Hematopoietic multipotent progenitor cell (in vitro differentiated cells): ENCODE measurements at places on chromosomes 16 and 17. TPM values are rescaled to one million over a fixed set of nuclear protein-coding genes. Genes with fewer than 3 reads are reported as not detected.

SCIMP gene
- 0.54 TPM for total RNA-seq

STAC2 gene
- total RNA-seq = not detected

NPIPB6 gene
- total RNA-seq = 1.1 TPM

RBL2 gene
- total RNA-seq = 32.9 TPM

ZPBP2 gene
- total RNA-seq = not detected

CD300E gene
- total RNA-seq = 0.54 TPM

CHP2 gene
- total RNA-seq = not detected

KRTAP1-5 gene
- total RNA-seq = not detected

MYH8 gene
- not detected for total RNA-seq

TIMP2 gene
- total RNA-seq = 29.6 TPM

SLC5A11 gene
- under 0.01 TPM for total RNA-seq

TTYH2 gene
- 13.5 TPM for total RNA-seq

TBC1D3K gene
- total RNA-seq = not detected

ATP1B2 gene
- total RNA-seq = not detected

CDRT15L2 gene
- total RNA-seq = not detected

CCDC43 gene
- 7.5 TPM for total RNA-seq

PRM3 gene
- total RNA-seq = not detected

PRRT2 gene
- total RNA-seq = 0.27 TPM

SOCS1 gene
- total RNA-seq = 6.2 TPM

HSF5 gene
- total RNA-seq = 2.4 TPM

ITGA2B gene
- total RNA-seq = 80.8 TPM

GFER gene
- total RNA-seq = 14.5 TPM

AURKB gene
- total RNA-seq = 6.2 TPM

MYH13 gene
- total RNA-seq = not detected

ABCC6 gene
- total RNA-seq = 1.6 TPM

ITGAL gene
- 29.4 TPM for total RNA-seq

MMP28 gene
- 33.4 TPM for total RNA-seq

FOXO3B gene
- 15.9 TPM for total RNA-seq

WIPI1 gene
- total RNA-seq = 4.6 TPM

TMC8 gene
- total RNA-seq = 75.1 TPM

KRTAP4-6 gene
- not detected for total RNA-seq

ZNF785 gene
- total RNA-seq = 15.3 TPM

KRT39 gene
- total RNA-seq = under 0.01 TPM
